ENCODE measurements at places on chromosomes 2 and 18. TPM values are rescaled to one million over a fixed set of nuclear protein-coding genes. Genes with fewer than 3 reads are reported as not detected.

The RPRD1A gene
- 45.9 TPM for total RNA-seq

The NEU2 gene
- not detected for total RNA-seq

The BMP10 gene
- total RNA-seq, result not detected

The CRYGC gene
- not detected for total RNA-seq

The UGT1A3 gene
- total RNA-seq, result not detected

The EIF5B gene
- 19.5 TPM for total RNA-seq

The PID1 gene
- 18.2 TPM for total RNA-seq

The CNGA3 gene
- under 0.01 TPM for total RNA-seq

Measured in subcutaneous preadipocyte (primary cell).